Type B pancreatic cell (in vitro differentiated cells): ENCODE measurements at places on chromosomes 7 and 10.

DNA sequence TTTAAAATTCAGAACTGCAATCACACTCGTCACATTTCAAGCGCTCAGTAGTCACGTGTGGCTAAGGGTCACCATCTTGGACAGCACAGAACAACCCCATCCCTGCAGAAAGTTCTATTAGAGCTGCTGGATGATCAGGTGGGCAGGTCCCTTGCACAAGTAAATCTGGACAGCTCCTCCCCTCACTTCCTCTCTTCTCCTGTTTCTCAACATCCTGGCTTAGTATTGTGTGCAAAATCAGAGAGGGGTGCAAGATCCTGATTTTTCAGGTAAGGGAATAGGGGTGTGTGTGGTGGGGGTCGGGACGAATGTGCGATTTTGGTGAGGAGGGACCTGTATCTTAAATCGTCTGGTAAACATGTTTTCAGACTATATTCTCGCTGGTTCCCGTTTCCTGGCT lies at the start of gene GIMAP4:
TSS of gene GIMAP4 (plus strand) at position 222 of the 400 bp plus-strand sequence. CDS start 2,512 bp downstream, outside the sequence.
- DNase-seq = no peak

DNA sequence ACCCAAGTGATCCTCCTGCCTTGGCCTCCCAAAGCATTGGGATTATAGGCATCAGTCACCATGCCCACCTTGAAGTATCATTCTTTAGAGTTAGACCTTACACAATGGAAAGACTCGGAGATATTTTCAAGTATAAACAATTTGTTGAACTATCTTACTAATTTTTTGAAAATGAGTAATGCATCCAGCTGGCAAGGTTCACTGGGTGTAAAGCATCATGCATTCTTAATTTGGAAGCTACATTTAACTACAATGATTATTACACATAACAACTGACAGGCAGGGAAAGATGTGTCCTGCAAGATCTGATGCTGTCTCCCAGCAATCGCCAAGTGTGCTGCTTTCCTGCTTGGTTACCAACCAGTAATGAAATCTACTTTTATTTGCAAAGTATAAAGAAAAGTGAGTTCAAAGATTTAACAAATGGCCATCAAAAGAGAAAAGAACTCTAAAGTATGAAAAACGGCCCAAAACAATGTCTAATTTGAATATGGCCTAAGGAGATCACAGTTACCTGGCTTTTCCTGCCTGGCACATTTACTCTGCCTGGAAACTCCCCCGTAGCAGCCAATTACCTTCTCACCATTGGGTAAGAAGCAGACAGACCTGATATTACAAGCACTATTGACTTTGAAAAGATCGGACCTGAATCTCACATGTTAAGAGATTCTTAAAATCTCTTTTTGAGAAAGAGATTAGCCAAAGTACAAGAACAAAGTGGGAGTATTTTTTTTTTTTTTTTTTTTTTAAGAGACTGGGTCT lies 59.3 kb upstream of the NMT2 start:
- no peak for DNase-seq

GRCh38 chr7:113109718-113110117 lies 8.6 kb downstream of the SMIM30 start:
- DNase-seq = no peak

GRCh38 chr10:118916777-118917176 lies 112.7 kb upstream of the NANOS1 start:
- peak; percentile 34 for DNase-seq

GRCh38 chr10:68601501-68602265 lies 41.5 kb downstream of the TET1 start:
- DNase-seq = no peak

DNA sequence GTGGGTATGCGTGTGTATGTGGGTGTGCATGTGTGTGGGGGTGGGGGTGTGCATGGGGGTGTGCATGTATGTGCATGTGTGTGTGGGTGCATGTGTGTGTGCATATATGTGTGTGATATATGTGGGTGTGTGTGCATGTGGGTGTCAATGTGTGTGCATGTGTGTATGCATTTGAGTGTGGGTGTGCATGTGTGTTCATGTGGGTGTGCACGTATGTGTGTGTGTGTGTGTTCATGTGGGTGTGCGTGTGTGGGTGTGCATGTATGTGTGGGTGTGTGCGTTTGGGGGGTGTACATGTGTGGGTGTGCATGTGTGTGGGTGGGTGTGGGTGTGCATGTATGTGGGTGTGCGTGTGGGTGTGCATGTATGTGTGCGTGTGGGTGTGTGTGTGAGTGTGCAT lies 42.6 kb downstream of the GTF2IRD1 start:
- no peak for DNase-seq

- no peak for DNase-seq
Observed at GRCh38 chr10:78911533-78912340, 157.0 kb upstream of the ZMIZ1 start.

GRCh38 chr7:69426705-69427104 lies 171.6 kb upstream of the AUTS2 start:
- no peak for DNase-seq

GRCh38 chr7:29328045-29328444 lies 133.5 kb downstream of the CHN2 start:
- DNase-seq = no peak

GRCh38 chr7:133265821-133266220 lies 12.9 kb downstream of the EXOC4 start:
- no peak for DNase-seq

GRCh38 chr10:75220274-75220673 lies 9.7 kb downstream of the VDAC2 start:
- DNase-seq = no peak

- no peak for DNase-seq
Observed at GRCh38 chr10:106614293-106614692, 550.2 kb downstream of the SORCS1 start.

GRCh38 chr10:107371801-107372200 lies 207.3 kb upstream of the SORCS1 start:
- no peak for DNase-seq

DNA sequence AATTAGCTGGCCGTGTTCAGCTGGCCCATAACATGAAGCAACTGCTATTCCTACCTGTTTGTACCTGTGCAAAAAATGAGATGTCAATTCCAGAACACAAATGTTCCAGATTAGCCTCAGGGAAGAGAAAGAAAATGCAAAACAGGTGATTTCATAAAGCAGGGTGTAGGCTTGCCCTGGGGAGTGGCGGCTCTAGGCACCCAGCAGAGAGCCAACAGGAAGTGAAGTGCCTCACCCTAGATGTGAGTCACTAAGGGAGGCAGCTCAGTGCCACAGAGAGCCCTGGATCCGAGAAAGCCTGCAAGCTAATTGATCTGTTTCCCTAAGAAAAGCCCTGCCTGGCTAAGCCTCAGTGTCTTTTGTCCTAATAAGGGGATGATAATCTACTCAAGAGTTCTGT lies 240.0 kb downstream of the ARHGAP21 start:
- no peak for DNase-seq

DNA sequence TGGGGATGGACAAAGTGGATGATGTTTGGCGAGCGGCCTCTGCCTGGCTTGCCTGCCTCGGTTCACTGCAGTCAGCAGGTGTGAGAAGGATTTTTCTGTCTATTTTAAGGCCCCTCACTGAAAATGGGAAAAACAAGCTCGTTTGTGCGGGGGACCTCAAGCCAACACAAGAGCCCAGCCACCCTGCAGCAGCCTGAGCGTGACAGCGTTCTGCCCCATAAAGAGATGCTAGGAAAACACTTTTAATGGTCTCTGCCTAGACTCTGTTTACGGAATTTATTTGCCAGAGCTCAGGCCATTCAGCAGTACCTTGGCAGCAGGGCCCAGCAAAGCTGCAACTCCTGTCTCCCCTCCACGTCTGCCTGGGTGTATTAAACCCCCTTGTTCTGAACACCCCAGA lies 131.7 kb downstream of the GRK5 start:
- DNase-seq = no peak

DNA sequence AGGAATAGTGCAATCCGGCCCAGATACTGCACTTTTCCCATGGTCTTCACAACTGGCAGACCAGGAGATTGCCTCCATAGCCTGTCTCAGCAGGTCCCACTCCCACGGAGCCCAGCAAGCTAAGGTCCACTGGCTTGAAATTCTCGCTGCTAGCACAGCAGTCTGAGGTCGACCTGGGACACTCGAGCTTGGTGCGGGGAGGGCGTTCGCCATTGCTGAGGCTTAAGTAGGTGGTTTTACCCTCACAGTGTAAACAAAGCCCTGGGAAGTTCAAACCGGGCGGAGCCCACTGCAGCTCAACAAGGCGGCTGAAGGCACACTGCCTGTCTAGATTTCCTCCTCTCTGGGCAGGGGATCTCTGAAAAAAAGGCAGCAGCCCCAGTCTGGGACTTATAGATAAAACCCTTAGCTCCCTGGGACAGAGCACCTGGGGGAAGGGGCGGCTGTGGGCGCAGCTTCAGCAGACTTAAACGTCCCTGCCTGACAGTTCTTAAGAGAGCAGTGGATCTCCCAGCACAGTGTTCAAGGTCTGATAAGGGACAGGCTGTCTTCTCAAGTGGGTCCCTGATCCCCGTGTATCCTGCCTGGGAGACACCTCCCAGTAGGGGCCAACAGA lies 293.5 kb upstream of the GALNT17 start:
- no peak for DNase-seq

DNA sequence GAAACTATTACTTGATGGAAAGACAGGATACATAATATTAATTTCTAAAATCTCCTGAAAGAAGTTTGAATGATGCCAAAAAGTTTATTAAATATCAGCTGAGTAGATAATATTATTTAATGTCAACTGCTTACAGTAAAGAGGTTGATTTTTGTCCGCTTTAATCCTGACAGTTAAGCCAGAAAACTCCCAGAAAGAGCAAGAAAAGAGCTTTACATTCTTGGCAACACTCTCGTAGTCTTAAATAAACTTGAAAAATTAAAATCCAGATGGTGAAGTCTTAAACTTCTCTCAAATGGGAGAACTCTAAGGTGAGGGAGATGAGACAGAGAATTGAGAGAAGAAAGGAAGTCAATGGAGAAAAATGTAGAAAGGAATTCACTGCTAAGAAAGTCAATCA lies 199.3 kb upstream of the PLXDC2 start:
- no peak for DNase-seq

DNA sequence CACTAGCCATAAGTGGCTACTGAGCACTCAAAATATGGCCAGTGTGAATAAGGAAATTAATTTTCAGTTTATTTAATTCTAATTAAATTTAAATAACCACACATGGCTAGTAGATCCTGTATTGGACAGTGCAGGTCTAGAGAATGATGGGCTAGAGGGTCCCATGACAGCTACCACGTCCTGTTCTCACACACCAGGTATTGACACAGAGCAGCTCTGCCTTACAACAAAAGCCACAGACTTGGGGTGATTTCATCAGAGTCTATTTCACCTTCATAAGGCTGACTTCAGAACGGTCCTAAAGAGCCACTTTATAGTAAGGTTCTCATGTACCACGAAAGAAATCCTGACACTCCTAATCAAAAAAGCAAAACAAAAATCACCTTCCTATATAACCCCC lies 111.3 kb downstream of the UBE2H start:
- no peak for DNase-seq

GRCh38 chr7:142482891-142483658 lies 225.2 kb upstream of the PRSS58 start:
- no peak for DNase-seq

- DNase-seq = no peak
Observed at GRCh38 chr10:12724807-12725579, 276.5 kb downstream of the CCDC3 start.

DNA sequence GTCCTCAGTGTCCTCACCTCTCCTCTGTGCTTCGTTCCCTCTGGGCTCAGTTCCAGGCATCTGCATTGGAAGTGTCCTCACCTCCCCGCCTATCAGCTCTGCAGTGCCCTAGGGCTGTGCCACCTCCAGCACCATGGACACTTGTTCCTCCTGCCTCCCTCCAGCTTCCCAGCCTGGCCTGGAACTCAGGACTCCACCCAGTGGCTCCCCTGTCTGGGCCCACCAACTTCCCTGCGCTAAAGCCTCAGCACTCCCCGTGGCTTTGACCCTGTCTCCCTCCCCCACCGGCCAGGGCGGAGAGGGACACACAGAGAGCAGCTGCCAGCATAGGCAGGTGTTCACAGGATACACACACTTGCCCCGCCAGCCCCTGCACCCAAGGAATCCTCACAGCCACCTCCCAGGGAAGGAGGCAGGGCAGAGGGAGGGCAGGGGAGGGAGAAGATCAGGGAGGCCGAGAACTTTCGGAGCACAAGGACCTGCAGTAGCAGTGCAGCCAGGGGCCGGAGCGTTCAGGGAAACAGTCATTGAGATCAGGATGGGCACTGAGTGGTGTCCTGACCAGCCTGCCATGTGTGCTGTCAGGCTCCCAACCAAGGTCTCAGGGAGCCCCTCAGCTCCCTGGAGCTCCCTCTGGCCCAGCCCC lies 31.3 kb downstream of the ANXA8 start:
- no peak for DNase-seq

DNA sequence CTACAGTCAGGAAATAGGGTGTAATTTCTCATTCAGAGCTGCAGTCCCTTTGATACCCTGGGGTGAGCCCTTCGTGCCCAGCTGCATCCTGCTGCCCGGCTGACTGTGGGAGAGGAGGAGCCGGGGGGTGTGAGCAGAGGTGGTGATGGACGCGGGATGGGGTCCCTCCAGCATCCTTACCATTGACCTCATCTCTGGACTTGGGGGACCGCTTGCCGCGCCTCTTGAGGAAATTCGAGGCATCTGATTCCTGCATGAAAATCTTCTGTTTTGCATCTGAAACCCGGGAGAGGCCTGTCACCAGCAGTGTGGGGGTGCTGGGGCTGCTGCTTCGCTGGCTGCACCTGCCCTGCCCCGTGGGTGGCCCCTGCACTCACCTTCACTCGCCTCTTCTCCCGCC lies 816 bp downstream of the UCMA start:
- DNase-seq = no peak

- DNase-seq = no peak
Observed at GRCh38 chr10:100653957-100654781, 91.2 kb upstream of the PAX2 start.

DNA sequence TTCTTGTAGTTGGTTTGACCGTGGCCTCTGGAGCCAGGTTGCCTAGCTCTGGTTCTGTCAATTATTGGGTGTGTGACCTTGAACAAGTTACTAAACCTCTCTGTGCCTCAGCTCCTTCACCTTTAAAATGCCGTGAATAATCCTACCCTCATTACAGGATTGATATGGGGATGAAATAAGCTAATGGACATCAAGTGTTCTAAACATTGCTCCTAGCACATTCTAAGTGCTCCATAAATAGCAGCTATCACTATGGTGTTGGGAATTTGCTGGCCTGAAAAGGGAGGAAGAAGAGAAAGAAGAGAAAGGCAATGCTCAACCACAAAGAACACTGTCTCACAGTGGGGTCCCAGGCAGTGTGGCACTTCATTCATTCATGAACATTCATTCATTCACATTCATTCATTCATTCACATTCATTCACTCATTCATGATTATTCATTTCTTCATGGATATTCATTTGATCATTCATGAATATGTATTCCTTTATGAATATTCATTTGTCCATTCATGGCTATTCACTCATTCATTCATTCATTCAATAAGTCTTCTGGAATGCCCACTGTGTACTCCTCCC lies 38.8 kb downstream of the TMEM130 start:
- DNase-seq = no peak
